ENCODE measurements at places on chromosomes 7 and 10. TPM values are rescaled to one million over a fixed set of nuclear protein-coding genes. Genes with fewer than 3 reads are reported as not detected.

- no peak for DNase-seq
Observed at GRCh38 chr10:114131094-114131493, 42.9 kb downstream of the CCDC186 start.

- DNase-seq: peak; percentile 56
Observed at GRCh38 chr10:23157691-23158369, 34.3 kb upstream of the PTF1A start.

DNA sequence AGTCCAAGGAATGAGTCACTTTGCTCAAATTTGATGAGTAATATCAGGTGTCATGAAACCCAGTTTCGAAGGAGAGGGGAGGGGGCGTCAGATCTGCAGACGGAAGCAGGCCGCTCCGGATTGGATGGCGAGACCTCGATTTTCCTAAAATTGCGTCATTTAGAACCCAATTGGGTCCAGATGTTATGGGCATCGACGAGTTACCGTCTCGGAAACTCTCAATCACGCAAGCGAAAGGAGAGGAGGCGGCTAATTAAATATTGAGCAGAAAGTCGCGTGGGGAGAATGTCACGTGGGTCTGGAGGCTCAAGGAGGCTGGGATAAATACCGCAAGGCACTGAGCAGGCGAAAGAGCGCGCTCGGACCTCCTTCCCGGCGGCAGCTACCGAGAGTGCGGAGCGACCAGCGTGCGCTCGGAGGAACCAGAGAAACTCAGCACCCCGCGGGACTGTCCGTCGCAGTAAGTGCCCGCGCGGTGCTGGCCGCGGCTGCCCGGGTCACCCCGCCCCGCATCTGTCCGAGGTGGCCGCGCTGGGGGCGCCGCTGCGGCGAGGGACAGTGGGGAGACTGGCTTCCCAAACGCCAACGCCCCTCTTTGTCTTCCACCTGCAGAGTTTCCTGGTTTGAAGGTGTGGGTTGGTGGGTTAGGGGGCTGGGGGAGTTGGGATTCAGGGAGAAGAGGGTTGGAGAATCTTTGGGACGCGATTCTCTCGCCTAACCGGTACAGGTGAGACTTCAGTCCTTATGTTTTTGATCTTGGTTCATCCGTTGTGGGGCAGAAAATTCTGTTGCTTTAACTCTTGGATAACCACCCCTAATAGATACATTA, at the start of gene TAC1:
Gene TAC1 (plus strand): TSS at position 351 of the 829 bp plus-strand sequence. CDS start 527 bp downstream, outside the sequence.
- DNase-seq: peak; percentile 32

DNA sequence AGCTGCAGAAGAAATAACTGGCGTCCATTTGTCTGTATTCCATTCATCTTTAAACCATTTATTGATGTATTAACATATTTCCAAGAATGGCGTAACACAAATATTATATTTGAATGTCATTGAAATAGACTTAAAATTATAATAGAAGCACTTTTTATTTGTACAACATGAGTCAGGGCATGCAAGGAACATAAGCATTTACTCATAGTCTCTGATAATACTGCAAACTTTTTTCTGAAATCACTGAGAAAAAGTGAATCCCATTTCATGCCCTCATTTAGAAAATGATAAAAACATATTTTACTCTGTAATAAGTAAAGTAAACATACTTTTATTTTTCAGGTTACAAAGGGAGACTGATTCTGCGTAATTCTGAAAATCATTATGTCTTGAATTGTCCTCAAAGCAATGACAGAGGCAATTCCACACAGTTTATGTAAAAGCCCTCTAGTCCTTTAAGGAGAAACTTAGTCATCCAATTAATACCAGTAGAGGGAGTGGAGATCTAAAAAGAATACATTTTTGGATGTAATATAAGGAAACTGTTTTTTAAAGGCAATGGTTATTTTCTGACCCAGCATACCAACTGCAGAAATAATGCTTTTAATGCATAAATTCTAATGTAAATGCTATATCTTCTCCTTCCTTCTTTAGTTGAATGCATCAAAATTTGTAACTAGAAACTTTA, 58.1 kb downstream of the AGMO start:
- DNase-seq: peak; percentile 38

- no peak for DNase-seq
Observed at GRCh38 chr10:132746801-132747625, 38.9 kb downstream of the NKX6-2 start.

- DNase-seq: no peak
Observed at GRCh38 chr7:158645842-158646241, 58.2 kb upstream of the PTPRN2 start.

- no peak for DNase-seq
Observed at GRCh38 chr7:13875496-13876074, 113.9 kb downstream of the ETV1 start.

- no peak for DNase-seq
Observed at GRCh38 chr10:48749254-48749787, 64.6 kb downstream of the WDFY4 start.

DNA sequence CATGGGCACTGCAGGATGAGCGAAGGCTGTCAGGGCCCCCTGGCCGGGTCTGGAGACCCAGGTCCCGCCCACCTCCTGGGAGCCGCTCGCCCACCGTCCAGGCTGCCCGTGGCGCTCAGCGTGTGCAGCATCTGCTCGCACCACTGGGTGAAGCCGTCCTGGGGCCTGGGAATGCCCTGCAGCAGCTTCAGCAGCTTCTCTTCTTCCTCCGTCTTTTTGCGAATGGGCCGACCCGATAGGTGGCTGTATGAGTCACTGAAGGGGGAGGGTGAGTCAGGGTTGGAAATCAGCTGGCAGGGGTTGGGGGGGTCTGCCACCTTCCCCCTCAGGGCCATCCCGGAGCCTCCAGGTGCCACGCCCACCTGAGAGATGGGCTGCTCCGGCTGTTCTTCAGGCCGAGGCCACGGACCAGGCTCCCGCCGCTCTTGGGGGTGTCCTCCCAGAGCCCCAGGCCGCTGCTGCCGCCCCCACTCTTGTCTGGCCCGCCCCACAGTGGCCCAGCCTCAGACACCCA, 8.7 kb downstream of the GNB2 start:
- DNase-seq: peak; percentile 44

GRCh38 chr10:100983868-100984671, 3.2 kb downstream of the MRPL43 start:
- DNase-seq: no peak

DNA sequence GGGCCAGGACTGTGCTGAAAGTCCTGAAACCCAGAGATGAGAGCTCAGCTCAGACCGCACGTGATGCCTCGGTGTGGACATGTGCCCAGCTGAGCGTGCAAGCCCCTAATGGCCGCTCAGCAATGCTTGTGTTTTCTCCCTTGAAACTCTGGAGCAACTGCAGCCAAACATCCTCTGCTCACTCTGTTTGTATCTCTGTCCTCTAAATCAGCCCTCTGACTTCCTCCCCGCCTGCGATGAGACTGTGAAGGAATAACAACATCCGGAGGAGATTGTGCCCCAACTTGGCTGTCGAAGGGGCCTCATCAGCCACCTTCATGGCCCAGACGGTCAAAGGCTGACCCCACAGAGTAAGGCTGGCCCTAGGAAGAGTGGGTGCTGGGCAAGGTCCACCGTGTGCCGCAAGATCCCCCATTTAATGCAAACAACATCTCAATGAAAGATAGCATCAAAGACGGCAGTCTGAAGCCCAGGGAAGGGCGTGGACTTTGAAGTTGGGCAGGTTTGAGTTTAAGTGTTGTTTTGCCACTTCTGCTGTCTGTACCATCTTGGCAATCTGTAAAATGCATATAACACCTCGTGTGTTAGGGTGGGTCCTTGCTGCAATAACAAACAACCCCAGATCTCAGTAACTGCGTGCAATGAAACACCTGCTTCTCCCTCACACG, 39.9 kb downstream of the CALML3 start:
- DNase-seq: no peak

DNA sequence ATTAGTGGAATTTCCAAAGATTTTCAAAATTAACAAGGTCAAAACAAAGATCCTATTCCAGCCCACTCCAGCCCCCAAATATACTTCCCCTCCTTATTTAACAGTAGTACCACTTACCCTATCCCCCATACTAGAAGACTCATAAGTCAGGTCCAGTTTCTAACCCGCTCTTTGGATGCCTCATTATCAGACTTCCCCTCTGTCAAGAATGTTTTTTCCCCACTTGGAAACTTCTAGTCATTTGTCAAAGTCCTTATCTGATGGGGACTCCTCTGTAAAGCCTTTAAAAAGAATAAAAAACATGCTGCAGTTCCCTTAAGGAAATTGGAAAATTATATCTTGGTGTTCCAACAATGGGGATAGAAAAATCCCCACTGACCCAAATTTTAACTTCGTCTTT, 70.1 kb downstream of the IMMP2L start:
- DNase-seq: no peak

- DNase-seq: peak; percentile 58
Observed at GRCh38 chr10:7458556-7458955, 47.7 kb upstream of the SFMBT2 start.

DNA sequence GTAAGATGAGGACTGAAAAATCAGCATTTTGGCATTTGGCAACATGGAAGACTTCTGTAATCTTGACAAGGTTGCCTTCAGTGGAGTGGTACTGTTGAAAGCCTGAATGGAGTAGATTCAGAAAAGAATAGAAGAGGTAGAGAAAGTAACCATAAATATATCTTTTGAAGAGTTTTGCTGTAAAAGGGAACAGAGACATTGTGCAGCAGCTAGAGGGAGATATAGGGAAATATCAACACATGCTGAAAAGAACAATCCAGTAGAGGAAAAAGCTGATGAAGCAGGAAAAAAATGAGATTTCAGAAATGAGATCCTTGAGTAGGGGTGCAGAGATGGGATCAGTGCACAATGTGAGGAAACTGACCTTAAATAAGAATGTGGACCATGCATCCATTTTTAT, 60.0 kb downstream of the RAPGEF5 start:
- peak; percentile 27 for DNase-seq

GRCh38 chr10:70593513-70593890, 9.0 kb downstream of the PRF1 start:
- no peak for DNase-seq

DNA sequence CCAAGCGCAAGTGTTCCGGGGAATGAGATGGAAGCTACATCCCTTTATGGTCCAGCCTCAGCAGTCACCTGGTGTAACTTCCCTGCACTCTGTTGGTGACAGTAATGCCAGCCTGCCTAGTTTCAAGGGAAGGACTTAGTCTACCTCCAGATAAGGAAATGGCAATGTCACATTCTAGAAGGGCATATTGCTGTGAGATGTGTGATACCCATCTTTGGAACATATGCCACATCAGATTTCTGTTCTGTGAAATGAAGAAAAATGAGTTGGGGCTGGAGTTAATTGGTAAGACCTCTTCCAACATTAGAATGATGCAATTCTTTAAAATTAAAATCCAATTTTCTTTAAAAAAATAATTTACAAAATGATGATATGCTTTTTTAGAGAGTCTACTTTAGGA, 212.0 kb downstream of the LRMDA start:
- no peak for DNase-seq

GRCh38 chr10:59563531-59563930, 146.1 kb downstream of the SLC16A9 start:
- peak; percentile 41 for DNase-seq

- no peak for DNase-seq
Observed at GRCh38 chr7:158428131-158428836, 159.3 kb downstream of the PTPRN2 start.

DNA sequence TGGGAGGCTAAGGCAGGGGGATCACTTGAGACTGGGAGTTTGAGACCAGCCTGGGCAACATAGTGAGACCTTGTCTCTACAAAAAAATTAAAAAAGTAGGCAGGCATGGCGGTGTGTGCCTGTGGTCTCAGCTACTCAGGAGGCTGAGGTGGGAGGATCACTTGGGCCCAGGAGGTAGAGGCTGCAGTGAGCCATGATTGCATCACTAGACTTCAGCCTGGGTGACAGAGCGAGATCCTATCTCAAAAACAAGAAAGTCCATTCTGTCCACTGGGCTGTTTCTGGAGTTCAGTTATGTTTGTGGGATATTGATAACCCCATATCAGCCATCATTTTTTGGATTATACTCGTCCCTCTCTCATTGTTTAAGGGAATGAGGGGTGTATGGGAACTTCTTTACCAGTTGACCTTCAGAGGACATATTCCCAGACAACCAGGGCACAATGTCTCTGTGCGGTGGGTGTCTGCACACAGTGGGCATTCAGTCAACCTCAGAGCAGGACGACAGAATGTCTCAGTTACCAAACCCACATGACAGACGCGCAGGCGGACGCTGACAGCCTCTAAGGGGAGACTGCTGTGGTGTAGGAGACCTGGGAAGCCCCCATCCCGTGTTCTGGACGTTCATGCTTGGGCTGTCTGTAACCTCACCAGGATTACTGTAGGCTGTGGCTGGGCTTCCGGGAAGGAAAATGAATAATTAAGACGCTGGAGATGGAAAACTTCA, 69.4 kb downstream of the CARD11 start:
- DNase-seq: no peak

DNA sequence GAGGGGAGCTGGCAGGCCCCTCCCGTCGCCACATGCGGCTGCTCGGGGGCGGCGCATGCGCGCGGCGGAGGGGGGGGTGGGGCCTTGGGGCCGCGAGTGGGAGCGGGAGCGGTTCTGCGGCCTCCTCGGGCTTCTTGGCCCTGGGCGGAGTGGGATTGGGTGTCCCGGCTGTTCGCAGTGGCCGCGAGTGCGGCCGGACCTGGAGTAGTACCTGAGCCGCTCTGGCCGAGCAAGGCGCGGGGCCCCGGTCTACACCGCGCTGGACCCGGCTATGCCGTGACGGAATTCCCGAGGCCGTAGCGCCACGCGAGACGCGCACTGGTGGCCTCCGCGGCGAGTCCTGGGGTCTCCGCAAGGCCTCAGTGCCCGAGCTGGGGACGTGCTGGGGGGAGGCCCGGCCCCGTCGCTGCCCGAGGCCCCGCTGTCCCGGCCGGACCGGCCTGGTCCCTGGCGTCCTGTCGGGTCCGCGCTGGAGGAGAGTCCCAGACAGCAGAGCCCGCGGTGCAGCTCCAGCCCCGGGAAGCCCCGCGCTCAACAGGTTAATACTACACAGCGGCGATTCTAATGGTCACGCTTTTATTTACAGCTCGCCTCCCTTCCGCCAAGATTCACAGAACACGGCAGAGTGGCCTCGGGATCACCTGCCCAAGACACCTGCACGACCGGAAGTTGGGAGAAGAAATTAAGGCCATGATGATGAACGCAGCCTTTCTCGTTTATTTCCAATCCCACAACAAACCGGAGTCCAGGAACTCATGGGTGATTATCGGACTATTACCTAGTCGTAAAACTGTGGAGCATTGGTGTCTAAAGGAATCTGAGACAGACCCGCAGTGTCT, 671 bp upstream of the PAXIP1 start:
- DNase-seq: peak; percentile 91

RADIL gene
- 0.13 TPM for total RNA-seq

METTL27 gene
- total RNA-seq: 3.5 TPM

NAT16 gene
- not detected for total RNA-seq

OR2AE1 gene
- not detected for total RNA-seq

FRMD4A gene
- total RNA-seq: 17.5 TPM

UFSP1 gene
- 6.7 TPM for total RNA-seq

CPN1 gene
- total RNA-seq: not detected

TPK1 gene
- total RNA-seq: 3.7 TPM

PDE1C gene
- total RNA-seq: 43.1 TPM

CYP2C19 gene
- not detected for total RNA-seq

PRSS37 gene
- total RNA-seq: not detected

SH2D4B gene
- total RNA-seq: not detected

LBX1 gene
- not detected for total RNA-seq

NPVF gene
- total RNA-seq: not detected

Data from GM23248 (cell line).